ELR (cell line): ENCODE measurements at places on chromosomes 3 and 15.

DNA sequence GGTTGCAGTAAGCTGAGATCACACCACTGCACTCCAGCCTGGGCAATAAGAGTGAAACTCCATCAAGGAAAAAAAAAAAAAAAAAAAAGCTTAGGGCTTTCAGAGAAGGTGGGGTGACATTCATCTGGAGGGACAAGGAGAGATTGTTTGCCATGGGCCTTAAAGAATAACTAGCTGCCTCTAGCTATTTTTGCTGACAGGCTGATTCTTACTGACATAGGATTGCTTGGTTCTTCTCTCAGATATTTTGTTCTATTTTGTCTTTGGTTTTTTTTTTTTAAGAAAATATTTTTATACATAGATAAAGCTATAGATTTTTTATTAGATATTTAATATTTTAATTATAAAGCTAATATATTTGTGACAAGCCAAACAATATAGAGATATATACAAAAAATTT, 24.2 kb upstream of the PIAS1 start:
- no peak for DNase-seq

GRCh38 chr15:48955370-48955769, 8.3 kb downstream of the SHC4 start:
- DNase-seq = no peak

DNA sequence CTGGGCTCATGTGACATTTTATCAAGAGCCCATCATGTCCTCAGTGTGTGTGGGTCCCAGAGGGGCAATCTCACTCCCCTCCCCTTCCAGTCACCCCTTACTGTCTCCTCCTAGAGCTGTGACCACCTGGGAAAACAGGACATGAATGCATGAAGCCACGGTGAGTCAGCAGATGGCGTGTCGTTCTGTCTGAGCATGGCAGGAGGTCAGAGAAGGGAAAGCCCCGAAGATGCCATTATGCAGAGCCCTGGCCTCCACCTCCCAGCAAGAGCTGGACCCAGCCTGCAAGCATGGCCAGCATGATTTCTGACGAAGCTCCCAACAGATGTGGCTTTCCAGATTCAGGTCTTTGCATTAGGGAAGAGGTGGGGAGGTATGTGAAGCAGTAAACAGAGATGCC, 118.5 kb downstream of the TLE3 start:
- DNase-seq = peak; percentile 66

DNA sequence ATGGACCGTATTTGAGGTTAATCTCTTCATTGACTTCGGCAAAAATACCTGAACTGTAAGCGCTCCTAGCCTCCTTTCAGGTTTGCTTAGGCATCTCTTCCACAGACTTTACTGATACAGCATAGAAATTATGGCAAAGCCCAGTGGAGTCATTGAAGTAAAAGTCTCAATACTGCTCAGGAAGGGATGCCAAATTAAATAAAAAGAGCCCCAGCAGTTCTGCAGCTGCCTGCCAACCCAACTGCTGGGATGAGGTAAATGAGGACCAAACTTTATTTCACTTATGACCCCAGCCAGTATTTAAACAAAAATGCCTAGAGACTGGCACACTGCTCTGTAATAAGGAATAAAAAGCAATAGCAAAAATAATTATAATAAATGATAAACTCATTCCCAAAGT, 65.4 kb downstream of the IQCH start:
- DNase-seq = no peak

DNA sequence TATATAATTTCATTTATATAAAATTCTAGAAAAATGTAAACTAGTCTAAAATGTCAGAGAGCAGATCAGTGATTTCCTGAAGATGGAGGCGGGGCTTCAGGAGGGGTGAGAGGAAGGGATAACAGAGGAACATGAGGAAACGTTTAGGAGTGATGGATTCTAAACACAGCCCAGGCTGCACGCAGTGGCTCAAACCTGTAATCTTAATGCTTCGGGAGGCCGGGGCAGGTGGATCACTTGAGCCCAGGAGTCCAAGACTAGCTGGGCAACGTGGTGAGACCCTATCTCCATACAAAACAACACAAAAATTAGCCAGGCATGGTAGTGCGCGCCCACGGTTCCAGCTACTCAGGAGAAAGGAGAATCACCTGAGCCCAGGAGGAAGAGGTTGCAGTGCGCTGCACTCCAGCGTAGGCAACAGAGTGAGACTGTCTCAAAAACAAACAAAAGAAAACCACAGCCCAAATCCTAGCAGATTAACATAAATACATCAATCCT, 18.0 kb upstream of the IQCF1 start:
- DNase-seq = no peak

DNA sequence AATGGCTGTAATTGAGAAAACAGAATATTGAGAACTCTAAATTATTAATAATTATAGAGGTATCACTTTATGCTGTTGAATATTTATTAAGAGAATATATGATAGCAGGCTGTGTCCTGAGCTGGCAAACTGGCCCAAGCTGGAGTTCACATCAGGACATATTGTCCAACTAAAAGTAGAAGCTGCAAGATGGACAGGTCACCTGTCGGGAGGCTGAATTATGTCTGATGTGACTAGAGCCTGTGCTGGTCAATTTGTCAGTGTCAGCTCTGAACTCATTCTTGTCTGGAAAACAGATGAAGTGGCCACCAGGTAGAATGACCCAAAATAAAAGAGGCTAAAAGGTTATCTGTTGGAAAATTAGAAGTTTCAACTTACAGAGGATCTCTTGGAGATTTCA, 392.2 kb downstream of the LRTM1 start:
- DNase-seq = no peak

DNA sequence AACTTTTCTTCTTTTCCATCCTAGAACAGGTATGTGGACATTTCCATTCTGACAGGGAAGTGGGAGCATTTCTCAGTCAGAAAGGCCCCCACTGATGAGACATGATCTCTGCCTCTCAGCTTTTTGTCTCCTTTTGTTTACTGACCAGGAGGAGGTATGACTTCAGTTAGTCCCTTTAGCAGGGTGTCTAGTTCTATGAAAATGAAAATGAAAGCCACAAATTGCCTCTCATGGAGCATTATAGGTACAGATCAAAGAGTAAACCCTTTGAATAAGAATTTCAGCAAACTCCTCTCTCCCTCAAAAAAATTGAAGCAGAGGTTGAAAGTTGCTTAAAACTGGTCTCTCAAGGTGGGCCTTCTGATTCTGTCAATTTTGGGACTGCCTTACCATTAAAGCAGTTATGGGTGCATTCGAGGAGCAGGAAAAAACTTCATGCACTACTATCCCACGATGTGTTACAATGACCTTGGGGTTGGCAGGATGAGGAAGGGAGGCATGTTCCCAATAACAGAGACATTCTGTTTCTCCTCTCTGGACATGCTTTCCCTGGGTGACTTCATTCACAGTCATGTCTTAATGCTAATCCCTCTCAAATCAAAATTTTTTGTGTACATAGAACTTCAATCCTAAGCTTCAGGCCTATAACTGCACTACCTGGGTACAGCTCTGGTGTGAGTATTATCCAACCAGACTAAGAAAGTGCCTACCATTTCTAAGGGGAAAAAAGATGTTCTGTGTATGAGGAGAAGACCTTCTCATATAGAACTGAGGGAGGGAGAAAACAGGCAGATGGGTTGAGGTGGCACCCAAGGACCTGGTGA, 50.6 kb upstream of the TBC1D23 start:
- DNase-seq = peak; percentile 13

GRCh38 chr3:56123487-56123886, 344.8 kb downstream of the ERC2 start:
- no peak for DNase-seq

- no peak for DNase-seq
These were observed 69.9 kb downstream of the LRIG1 start for GRCh38 chr3:66430876-66431275.
